ENCODE measurements at places on chromosomes 13 and 19.

DNA sequence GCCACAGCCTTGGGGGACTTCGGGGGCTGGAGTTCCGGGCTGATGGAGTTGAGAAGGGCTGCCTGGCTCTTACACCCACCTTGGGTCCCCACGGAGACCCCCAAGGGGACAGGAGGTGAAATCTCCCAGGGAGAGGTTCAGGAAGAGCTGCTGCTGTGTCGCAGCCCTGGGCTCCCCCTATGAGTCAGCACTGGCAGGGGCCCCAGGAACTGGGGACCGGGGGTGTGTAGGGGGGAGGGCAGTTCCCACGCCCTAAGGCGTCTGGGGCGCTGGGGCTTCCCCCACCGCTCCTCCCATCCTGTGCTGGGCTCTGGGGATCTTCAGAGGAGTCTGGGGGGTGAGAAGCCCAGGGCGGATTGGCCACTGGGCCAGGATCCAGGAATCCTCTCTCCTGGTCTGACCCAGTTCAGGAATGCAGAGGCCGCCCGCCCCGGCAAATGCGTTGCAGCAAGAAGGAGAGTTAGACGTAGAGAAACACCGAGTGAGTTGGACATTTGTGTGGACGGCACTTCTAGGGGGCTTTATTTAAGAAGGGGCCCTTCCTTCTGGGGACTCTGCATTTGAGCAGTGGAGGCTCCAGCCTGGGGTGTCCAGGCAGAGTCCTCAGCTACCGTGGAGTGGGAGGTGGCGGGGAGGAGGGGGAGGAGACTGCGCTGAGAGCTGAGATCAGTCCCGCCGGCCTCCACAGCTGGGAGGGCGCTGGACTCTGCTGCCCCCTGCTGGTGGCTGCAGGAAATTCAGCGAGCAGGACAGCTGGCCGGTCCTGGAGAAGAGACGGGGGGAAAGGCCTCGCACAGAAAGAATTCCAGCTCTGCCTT is 15.0 kb upstream of the NANOS3 start:
- peak; percentile 88 for DNase-seq

DNA sequence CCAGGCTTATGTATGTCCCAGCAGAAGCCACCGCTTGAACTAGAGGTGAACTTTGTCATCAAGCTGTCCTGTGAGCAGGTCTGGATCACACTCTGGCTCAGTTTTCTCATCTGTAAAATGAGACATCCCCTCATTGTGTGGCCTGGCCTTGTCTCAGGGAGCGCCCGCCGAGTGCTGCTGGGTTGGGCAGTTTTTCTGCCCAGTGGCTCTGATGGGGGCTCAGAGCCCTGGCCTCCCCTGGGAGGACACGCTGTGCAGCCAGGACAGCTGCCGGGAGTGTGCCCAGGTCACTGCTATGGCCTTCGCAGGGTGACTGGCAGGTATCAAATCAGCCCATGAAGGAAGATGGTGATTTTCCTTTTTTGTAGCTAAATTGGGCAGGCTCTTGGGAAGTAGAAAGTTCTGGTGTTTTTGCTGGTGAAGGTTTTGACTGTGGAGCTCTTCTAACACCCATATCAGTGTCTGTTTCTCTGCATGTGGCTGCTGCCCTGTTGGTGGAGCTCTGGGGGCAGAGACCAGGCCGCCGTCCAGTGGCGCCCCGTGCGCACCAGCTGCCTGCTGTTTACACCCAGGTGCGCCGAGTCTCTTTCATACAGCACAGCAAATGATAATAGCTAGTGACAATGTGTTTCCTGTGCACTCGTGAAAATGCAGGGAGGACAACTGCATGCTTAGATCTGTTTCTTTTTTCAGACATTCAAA is 40.8 kb downstream of the SLC7A9 start:
- no peak for DNase-seq

DNA sequence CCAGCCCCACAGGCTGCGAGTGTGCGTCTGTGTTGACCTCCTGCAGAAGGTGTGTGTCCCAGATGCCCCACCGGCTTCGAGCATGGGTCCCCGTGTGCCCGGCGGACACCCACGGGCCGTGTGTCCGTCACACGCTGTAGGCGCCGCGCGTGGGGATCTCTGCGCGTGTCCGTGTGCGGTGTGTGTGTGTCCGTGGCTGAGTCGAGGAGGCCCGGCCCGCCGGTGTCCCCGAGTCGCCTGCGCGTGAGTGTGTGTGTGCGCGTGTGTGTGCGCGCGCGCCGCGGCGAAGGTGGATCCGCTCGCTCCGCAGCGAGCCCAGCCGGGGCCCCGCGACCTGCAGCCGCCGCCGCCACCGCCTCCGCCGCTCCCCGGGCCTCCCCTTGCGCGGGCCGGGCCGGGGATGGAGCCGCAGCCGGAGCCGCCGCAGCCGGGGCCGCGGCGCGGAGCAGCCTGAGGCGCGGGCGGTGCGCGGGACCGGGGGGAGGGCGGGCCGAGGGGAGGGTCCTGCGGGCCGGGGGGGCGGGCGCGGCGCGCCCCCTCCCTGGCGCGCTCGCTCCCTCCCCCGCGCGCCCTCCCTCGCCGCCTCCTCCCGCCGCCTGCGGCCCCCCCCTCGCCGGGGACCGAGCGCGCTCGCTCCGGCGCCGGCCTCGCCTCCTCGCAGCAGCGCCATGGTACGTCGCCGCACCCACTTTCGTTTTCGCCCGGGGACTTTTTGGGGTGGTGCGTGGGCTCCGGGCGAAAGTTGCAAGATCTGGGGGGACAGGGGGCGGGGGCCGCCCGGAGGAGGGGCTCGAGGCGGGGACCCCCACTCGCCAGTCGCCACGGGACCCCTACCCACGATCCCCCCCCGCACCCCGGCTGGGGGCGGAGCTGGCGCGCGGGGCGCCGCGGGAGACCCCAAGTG is 7.1 kb upstream of the NFIC start:
- DNase-seq: peak; percentile 79

GRCh38 chr13:18959229-18959628 is 222.4 kb downstream of the TUBA3C start:
- no peak for DNase-seq

GRCh38 chr19:1782521-1782920 is 29.2 kb downstream of the ONECUT3 start:
- no peak for DNase-seq

GRCh38 chr19:32816555-32817099 is 52.9 kb downstream of the SLC7A9 start:
- DNase-seq: peak; percentile 91

DNA sequence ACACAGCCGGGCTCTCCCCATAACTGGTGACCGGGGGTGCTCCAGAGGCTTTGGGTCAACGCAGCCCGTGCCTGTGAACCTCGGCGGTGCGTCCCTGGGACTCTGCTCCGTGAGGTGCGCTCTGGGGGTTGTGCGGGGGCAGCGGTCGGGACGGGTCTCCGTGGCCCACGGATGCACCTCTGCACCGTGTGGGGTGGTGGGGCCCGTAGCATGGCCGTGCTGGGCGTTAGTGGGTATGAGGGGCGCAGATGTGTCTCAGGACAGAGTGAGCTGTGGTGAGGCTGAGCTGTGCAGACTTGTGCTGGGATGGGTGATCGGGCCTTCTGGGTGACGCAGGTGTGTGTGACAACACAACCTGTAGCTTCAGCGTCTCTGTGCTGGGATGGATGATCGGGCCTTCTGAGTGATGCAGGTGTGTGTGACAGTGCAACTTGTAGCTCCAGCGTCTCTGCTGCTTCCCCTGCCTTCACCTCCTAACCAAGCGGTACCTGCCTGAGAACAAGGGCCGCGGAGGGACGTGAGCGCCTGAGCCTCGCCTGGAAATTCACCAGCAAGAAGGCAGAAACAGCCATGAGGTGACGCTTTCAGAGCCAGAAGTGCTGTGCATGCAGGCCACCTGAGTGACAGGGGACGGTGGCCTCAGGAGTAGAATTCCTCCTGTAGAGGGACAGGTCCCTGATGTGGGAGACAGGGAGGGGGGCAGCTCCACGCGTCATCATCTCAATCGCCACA is 599 bp downstream of the ZNF331 start:
- peak; percentile 41 for DNase-seq

DNA sequence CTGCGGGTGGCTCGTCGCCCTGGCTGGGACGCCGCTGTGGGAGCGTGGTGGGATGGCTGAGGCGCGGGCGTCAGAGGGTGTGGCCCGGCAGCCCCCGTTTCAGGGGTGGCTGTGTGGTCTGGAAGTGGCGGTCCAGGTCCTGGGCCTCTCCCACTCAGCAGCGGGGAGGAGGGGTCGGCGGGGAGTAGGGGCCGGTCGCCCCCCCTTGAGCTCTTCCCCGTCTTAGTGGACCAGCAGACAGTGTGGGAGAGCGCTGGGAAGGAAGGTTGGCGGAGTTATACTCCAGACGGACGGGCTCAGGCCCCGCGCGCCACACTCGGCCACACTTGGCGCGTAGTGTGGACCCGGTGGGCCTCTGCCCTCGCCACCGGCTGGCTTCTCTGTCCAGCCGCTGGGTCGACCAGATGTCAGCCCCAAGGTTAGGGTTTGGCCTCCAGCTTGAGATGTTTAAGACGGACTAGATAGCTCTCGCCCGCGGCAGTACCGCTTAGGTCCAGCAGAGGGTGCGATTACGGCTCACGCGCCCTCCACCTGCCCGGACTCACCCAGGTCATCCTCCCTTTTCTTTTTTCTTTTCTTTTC is 21.7 kb upstream of the ZNF429 start:
- DNase-seq: peak; percentile 81

DNA sequence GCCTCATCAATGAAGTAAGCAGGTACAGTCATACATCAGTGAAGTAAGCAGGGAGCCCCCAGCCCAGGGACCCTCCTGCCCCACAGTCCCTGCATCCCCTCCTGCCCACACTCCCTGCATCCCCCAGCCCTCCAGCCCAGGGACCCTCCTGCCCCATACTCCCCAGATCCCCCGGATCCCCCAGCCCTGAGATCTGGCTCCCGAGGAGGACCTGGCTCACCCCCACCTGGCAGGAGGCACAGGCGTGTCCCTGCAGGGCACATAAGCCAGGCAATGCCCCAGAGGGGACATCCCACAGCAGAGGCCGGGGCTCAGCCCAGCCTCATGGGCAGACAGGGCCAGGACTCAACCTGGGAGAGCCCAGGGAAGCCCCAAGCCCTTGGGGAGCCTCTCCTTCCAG is 53.6 kb upstream of the TPM4 start:
- DNase-seq: no peak

GRCh38 chr13:39780711-39781110 is 125.2 kb downstream of the COG6 start:
- DNase-seq: no peak

GRCh38 chr19:16160943-16161560 is 12.3 kb downstream of the CIB3 start:
- DNase-seq: peak; percentile 15

GRCh38 chr13:40063278-40063698 is 407.8 kb downstream of the COG6 start:
- DNase-seq: no peak

DNA sequence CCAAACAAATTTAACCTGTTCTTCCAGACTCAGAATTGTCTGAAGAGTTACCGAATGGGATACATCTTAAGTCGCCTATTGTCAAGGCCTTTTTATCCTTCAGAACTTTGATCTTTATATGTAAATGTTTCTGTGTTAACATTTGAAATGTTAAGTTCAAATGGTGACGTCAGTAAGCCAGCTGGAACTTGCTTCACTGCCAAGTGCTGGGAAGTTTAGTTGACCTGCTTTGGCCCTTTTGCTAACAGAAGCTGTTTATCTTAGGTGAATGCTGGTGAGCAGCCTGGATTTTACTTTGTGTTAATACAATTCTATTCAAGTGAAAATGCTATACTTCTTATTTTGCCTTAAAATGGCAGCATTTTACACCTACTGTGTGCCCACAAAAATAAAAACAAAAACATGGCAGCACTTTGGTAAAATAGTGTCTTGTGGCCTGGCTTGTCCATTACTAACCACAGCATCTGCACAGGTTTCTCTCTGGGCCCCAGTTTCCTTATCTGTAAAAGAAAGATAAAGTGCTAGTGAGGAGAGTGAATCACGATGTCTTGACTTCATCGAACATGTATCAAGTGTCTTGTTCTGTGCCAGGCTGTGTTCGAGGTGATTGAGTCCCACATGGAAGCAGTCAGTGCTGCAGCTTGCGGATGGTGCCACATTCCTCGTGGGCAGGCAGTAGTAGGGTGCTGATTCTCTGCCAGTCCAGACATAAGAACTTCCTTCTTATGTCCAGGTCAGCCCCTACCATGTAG is 2.2 kb downstream of the NAXD start:
- DNase-seq: peak; percentile 11

GRCh38 chr19:35044317-35045117 is 3.0 kb downstream of the HPN start:
- DNase-seq: peak; percentile 68

- no peak for DNase-seq
Measured at GRCh38 chr13:76148374-76148773, 512.2 kb downstream of the LMO7 start.

DNA sequence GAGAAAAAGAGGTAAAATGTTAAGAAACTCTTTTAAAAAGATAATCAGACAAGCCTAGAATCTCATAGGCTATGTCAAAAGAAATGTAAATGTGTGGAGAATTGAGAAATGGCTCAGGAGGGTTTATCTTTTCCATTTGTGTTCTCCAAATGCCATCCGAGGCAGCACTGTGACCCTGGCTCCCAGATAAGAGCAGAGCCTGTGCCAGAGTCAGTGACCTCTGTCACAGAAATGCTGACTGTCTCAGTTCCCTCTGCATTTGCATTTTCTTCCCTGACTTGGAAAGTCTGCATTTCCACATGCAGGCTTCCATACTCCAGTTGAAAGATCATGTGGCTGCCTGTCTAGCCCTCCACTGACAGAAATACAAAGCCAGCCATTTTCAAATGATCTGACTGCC is 42.0 kb downstream of the SERTM1 start:
- DNase-seq: no peak

- peak; percentile 24 for DNase-seq
Measured at GRCh38 chr13:74306496-74306895, 172.3 kb upstream of the KLF12 start.

- DNase-seq: no peak
Measured at GRCh38 chr13:40470660-40471059, 195.8 kb downstream of the FOXO1 start.

GRCh38 chr13:51033421-51034185 is 77.5 kb downstream of the C13orf42 start:
- peak; percentile 42 for DNase-seq

GRCh38 chr13:97367016-97367822 is 66.8 kb upstream of the RAP2A start:
- no peak for DNase-seq

DNA sequence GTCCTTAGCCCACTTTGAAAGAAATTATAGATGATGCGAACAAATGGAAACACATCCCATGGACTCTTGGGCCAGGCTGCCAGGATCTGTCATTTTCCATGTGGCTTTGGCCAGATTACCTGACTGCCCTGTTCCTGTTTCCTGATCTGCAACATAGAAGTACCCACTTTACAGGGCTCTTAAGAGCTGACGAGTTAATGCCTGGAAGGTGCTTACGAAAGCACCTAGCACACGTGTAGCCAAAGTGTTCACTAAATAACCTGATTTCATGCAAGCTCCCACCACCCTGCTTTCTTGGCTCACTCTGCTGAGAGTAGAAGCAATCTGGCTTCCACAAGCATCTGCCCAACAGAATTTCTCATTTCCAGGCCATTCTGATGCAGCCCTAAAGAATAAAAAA is 575.2 kb downstream of the MYO16 start:
- DNase-seq: peak; percentile 21

- DNase-seq: peak; percentile 29
Measured at GRCh38 chr19:16627193-16627927, 644 bp downstream of the MED26 start.

GRCh38 chr13:45784755-45785675 is 66.5 kb downstream of the SIAH3 start:
- no peak for DNase-seq
